ENCODE measurements at places on chromosomes 7 and 10. TPM values are rescaled to one million over a fixed set of nuclear protein-coding genes. Genes with fewer than 3 reads are reported as not detected.

ITPRID1 gene
- not detected for total RNA-seq

CRHR2 gene
- total RNA-seq, result 0.33 TPM

NKX6-2 gene
- not detected for total RNA-seq

ABCB1 gene
- total RNA-seq, result 3.9 TPM
